ENCODE measurements at places on chromosomes 2 and 18. TPM values are rescaled to one million over a fixed set of nuclear protein-coding genes. Genes with fewer than 3 reads are reported as not detected.

DNA sequence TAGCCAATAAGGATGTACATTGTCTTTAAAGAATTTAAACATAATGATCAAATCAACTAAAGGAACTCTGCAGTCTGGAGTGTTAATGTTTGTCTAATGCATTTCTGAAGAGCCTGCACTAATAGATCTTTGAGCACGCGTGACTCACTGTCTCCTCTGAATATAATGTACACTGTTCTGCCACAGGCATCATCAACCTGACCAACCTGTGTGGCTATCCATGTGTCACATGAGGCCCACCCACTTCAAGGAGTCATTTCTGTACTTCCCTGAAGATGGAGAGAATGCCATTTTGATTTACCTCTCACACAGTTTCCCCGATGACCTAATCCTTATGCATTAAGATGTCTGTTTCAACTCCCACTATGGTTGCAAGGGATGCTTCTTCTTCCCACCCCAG is 434.0 kb upstream of the SPHKAP start:
- H3K4me1 ChIP-seq: peaks cover 7% of the 10 kb centered on the region
- no peaks in the 10 kb centered on the region for H3K27me3 ChIP-seq
- no peak overlapping the region for H3K4me3 ChIP-seq
- no peak overlapping the region for H3K27ac ChIP-seq
- DNase-seq: no peak

DNA sequence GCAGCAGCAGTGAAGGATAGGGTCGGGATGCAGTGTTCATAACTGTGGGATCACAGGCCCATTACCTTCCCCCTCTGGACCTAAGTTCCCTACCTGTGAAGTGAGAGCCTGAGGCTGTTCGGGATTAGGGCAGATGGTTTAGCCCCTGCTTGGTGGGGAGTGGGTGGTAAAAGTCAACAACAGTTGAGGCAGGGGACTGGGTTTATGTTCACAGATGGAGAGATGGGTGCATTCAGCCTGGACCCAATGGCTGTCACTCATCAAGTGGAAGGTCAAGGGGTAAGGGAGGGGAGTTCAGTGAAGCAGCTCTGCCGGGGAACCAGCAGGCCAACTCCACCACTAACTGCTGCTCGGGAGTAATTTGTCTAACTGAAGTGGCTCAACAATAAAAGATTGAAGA is 180.4 kb downstream of the FAM210A start:
- no peak for DNase-seq
- H3K27me3 ChIP-seq: no peaks in the 10 kb centered on the region
- no peaks in the 10 kb centered on the region for H3K4me1 ChIP-seq
- no peak overlapping the region for H3K4me3 ChIP-seq
- H3K36me3 ChIP-seq: no peaks in the 10 kb centered on the region
- H3K27ac ChIP-seq: no peak overlapping the region

MAL gene
- total RNA-seq: not detected

- no peaks in the 10 kb centered on the region for H3K27me3 ChIP-seq
- no peak overlapping the region for H3K4me3 ChIP-seq
- no peak overlapping the region for H3K27ac ChIP-seq
Measured at GRCh38 chr2:481388-481787, 193.5 kb upstream of the ALKAL2 start.

GRCh38 chr18:11183637-11184036 is 34.3 kb upstream of the PIEZO2 start:
- DNase-seq: peak; percentile 46
- H3K4me1 ChIP-seq: no peaks in the 10 kb centered on the region
- H3K27ac ChIP-seq: no peak overlapping the region
- no peaks in the 10 kb centered on the region for H3K36me3 ChIP-seq

- no peak overlapping the region for H3K4me3 ChIP-seq
- H3K4me1 ChIP-seq: no peaks in the 10 kb centered on the region
- H3K27me3 ChIP-seq: no peaks in the 10 kb centered on the region
Measured at GRCh38 chr2:190572246-190572645, 37.7 kb upstream of the NEMP2 start.

GRCh38 chr18:68409576-68409975 is 305.3 kb downstream of the TMX3 start:
- no peaks in the 10 kb centered on the region for H3K27me3 ChIP-seq
- no peak for DNase-seq
- no peak overlapping the region for H3K4me3 ChIP-seq
- H3K36me3 ChIP-seq: no peaks in the 10 kb centered on the region

DNA sequence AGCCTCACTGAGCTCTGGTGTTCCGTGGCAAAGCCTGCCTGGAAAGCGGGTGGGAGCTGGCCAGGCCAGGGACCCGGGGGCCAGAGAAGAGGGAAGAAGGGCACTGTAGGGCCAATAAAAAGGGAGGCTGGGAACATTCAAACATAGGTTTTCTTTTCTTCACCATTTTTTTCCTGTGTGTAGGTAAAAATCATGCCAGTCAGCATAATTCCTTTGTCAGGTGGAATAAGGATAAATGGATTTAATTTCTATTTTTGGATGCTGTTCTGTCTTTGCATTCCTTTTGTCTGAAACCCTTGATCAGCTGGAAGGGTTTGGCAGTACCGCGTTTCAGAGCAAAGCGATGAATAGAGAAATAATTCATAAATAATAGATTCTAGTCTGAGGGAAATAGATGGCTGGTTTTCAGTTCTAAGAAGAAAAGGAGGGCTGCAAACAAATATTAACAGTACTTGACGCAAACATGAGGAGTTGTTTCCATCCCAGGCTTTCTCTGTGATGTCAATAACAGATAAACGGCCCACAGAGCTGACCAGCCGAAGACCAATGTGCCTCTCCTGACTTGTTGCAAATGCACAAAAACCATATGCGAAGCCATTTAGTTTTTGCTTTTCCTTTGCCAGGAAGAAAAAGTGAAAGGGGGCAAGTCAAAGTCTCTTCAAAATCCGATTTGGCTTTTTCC is 384.4 kb downstream of the TSN start:
- H3K27ac ChIP-seq: no peak overlapping the region
- no peak overlapping the region for H3K4me3 ChIP-seq
- H3K4me1 ChIP-seq: no peaks in the 10 kb centered on the region
- no peaks in the 10 kb centered on the region for H3K27me3 ChIP-seq
- no peak for DNase-seq

GRCh38 chr2:200762127-200762526 is 49.6 kb upstream of the BZW1 start:
- H3K27me3 ChIP-seq: no peaks in the 10 kb centered on the region
- DNase-seq: peak; percentile 27
- no peak overlapping the region for H3K4me3 ChIP-seq
- H3K36me3 ChIP-seq: no peaks in the 10 kb centered on the region

DNA sequence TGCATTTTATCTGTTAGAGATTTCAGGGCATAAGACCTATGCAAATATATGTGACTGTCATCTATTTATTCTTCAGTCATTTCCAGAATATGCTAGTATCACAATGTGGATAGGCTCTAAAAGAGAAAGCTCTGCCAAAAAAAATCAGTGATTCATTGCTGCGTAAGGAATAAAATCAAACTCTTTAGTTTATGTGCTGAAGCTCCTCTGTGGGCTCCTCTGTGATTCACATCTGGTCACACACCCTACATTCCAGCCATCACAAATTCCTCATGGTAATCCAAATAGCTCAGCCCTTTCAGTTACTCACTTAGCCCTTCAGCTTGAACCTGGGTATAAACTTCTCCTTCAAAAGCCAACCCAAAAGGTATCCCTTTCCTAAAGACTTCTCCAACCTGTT is 21.4 kb downstream of the DLGAP1 start:
- peak; percentile 92 for DNase-seq
- no peaks in the 10 kb centered on the region for H3K4me1 ChIP-seq
- H3K27ac ChIP-seq: no peak overlapping the region
- H3K4me3 ChIP-seq: no peak overlapping the region
- H3K27me3 ChIP-seq: no peaks in the 10 kb centered on the region

DNA sequence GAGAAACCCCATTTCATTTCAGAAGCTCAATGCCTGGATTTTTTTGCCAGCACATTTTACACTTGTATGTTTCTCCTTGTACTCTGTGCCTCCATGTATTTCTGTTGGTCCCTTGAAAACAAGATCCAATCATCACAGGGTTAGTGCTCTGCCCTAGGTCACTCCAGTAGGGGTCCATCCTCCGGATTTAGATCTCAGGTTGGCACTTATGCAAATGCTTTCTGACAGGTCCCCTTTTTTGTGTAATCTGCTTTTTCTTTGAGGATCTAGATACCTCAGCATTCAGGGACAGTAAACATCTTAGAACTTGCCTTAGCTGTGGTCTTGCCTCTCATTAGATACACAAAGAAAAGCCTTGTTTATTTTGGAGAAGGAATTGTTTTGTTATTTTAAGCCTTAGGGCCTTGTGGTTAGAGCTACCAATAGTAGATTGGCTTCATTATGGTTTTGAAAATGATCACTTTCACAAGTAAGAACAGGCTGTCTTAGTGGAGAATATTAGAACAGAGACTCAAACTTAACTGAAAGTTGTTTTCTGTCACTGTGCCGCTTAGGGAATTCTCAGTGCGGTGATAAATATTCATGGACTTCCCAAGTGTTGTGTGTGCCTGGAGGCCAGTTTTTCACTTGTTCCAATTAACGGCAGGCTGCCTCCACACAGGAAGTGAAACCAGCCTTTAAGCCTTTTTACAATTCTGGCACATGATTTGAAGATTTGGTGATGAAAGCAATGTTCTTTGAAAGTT is 7.8 kb downstream of the MERTK start:
- H3K4me3 ChIP-seq: no peak overlapping the region
- no peak overlapping the region for H3K27ac ChIP-seq
- no peaks in the 10 kb centered on the region for H3K27me3 ChIP-seq
- H3K4me1 ChIP-seq: no peaks in the 10 kb centered on the region
- no peaks in the 10 kb centered on the region for H3K36me3 ChIP-seq
- no peak for DNase-seq

HYCC2 gene
- 6.2 TPM for total RNA-seq

DNA sequence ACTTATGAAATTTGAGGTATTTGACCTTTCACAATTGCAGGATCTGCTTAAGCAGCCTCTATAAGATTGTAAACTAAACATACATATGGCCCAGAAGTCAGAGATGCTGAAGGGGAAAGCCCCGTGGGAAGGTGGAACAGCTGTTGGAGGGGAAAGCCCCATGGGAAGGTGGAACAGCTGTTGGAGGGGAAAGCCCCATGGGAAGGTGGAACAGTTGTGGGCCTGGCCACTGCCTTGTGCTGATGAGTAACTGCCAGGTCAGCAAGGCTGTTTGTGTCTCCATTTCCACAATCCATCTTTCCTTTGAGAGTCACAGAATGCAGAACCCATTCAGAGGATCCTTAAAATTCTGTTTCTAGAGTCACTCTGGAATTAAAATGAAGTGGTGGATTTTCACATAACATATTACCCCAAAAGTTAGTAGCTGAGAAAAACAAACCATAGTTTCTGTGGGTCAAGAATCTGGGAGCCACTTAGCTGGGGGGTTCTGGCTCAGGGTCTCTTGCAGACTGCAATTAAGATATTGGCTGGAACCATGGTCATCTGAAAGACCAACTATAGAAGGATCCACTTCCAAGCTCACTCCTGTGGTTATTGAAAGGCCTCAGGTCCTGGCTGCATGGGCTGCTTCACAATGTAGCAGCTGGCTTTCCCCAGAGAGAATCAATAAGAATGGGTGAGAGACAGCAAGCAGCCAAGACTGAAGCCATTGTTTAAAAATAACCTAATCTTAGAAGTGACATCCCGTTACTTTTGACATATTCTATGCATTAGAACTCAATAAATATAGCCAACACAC is 86.6 kb upstream of the CAVIN2 start:
- no peak overlapping the region for H3K4me3 ChIP-seq
- DNase-seq: no peak
- no peaks in the 10 kb centered on the region for H3K27me3 ChIP-seq
- H3K27ac ChIP-seq: no peak overlapping the region

GRCh38 chr18:27793013-27793785 is 383.7 kb downstream of the CDH2 start:
- no peak for DNase-seq
- no peaks in the 10 kb centered on the region for H3K27me3 ChIP-seq
- no peaks in the 10 kb centered on the region for H3K4me1 ChIP-seq
- no peaks in the 10 kb centered on the region for H3K36me3 ChIP-seq
- no peak overlapping the region for H3K4me3 ChIP-seq
- no peak overlapping the region for H3K27ac ChIP-seq

VAMP5 gene
- total RNA-seq: 69.5 TPM

LRRTM4 gene
- total RNA-seq: not detected

SALL3 gene
- total RNA-seq: not detected

MEP1B gene
- total RNA-seq: under 0.01 TPM

GRCh38 chr2:100953406-100954043 is 48.6 kb upstream of the RPL31 start:
- peaks cover 3% of the 10 kb centered on the region for H3K4me1 ChIP-seq
- no peak overlapping the region for H3K4me3 ChIP-seq
- no peaks in the 10 kb centered on the region for H3K36me3 ChIP-seq
- no peak for DNase-seq
- H3K27ac ChIP-seq: no peak overlapping the region

BMP10 gene
- total RNA-seq: not detected

DNA sequence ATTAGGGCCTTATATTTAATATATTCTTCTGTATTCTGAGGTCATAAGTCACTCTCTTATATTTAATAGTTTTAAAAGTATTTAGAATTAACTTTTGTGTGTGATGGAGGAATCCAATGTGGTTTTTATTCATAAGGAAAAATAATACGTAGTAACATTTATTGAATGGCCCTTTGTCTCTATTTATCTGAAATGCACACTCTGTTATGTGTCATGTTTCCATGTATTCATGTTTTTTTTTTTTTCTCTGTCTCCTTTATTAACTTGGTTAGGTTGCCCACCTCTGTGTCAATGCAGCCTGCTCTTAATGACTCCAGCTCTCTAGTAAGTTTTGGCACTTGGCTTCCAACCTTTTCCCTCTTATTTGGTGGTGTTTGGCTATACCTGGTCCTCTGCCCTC is 33.8 kb downstream of the RNF144A start:
- peaks cover 3% of the 10 kb centered on the region for H3K27me3 ChIP-seq
- H3K4me1 ChIP-seq: no peaks in the 10 kb centered on the region
- no peak overlapping the region for H3K4me3 ChIP-seq
- no peak overlapping the region for H3K27ac ChIP-seq
- no peak for DNase-seq
- H3K36me3 ChIP-seq: no peaks in the 10 kb centered on the region

PMAIP1 gene
- total RNA-seq: 29.8 TPM

- H3K27me3 ChIP-seq: no peaks in the 10 kb centered on the region
- no peaks in the 10 kb centered on the region for H3K36me3 ChIP-seq
- DNase-seq: no peak
- H3K27ac ChIP-seq: no peak overlapping the region
Measured at GRCh38 chr2:203689426-203690116, 16.9 kb upstream of the CD28 start.

PLB1 gene
- 1.8 TPM for total RNA-seq

DNA sequence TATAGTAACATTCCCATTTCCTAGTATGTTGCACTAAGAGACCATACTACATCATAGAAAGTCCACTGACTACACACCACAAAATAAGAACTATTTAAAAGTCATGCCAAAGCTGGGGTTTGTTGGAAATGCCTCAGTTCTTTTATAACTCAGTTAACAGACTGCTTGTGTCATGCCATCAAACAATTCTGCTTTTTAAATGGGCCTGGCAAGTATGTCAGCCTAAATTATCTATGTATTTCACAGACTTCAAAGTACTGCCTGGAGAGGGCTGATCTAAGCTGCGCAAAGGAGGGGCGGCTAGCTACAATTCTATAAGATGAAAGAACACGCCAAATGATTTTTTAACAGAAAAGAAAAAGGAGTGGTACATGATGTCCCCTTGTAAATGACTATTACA is 49.6 kb downstream of the FARSB start:
- no peak overlapping the region for H3K4me3 ChIP-seq
- no peaks in the 10 kb centered on the region for H3K36me3 ChIP-seq
- H3K27ac ChIP-seq: no peak overlapping the region
- H3K27me3 ChIP-seq: no peaks in the 10 kb centered on the region
- no peaks in the 10 kb centered on the region for H3K4me1 ChIP-seq

SMCHD1 gene
- 96.6 TPM for total RNA-seq

- no peaks in the 10 kb centered on the region for H3K36me3 ChIP-seq
- H3K27ac ChIP-seq: no peak overlapping the region
- no peak overlapping the region for H3K4me3 ChIP-seq
- no peaks in the 10 kb centered on the region for H3K4me1 ChIP-seq
Measured at GRCh38 chr18:51153659-51154371, 43.7 kb downstream of the MEX3C start.

TCF7L1 gene
- total RNA-seq: 0.83 TPM
